ENCODE measurements at places on chromosomes 1 and 21.
A peak's percentile ranks its signal among the peaks of the same experiment; 100 is the strongest.

DNA sequence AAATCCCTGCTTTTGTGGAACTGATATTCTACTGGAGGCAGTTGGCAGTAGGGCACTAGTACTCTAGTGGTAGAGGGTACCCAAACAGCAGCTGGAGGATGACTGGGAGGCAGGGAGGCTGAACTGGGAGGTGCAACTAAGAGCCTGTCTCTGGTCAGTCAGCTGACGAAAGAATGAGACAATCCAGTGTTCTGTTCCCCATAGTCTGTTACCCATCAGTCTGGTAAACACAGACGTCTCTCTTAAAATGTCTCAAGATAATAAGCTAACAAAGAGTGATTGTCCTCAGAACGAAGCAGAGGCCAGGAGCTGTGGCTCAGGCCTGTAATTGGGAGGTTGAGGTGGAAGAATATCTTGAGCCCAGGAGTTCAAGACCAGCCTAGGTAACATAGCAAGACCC lies 30.4 kb downstream of the TFAP2E start:
- DNase-seq = no peak

DNA sequence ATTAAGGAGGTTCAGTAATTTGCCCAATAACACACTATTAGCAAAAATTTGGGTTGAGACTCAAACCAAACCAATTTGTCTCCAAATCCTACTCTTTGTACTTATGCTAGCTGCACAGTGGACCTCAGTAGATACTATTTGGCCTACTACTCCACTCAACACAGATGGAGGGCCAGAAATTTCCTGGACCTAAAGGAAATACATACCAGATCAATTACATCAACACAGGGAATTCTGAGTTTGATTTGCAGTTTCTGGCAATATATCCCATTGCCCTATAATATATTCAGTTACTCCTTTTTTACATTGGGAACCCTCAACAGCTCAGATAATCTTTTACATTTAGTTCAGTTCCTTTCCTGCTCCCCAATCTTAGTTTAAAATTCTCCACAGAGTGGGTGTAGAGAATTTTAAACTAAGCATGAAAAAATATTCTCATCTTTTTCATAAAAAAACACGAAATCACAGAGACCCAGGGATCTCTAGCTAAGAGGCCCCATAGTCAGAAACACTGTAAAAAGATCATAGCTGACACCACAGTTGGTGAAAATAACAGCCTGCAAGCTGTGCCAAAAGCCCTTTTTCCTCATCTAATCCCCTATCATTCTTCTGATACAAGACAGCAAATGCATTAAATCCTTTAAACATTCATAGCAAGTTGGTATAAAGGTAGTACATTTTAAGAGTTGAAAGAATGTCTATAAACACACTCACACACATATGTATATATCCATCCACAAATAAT lies 317.7 kb upstream of the ESRRG start:
- no peak for DNase-seq

DNA sequence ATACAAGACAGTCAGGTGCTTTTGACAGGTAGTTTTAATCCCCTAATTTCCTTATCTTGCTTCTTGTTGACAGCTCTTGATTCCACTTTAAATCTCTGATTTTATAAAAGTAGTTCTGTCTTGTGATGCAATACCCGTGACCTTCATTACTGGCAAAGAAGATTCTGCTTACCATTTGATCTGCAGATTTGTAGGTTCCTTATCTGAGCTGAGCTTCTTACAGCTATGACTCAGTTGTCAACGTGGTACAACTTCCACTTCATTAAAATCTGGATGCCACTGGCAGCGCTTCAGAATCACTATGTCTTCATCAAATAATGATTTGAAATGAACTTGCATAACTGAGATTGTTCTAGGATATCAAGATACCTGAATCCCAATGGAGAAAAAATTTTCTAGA lies 543.6 kb upstream of the B3GALT2 start:
- DNase-seq = no peak

- DNase-seq = peak; percentile 26
Measured at GRCh38 chr21:42218836-42219605, at the start of gene ABCG1. Gene ABCG1, plus strand, starts transcription at chr21:42219140. Its CDS starts 123 bp downstream, at chr21:42219263.

DNA sequence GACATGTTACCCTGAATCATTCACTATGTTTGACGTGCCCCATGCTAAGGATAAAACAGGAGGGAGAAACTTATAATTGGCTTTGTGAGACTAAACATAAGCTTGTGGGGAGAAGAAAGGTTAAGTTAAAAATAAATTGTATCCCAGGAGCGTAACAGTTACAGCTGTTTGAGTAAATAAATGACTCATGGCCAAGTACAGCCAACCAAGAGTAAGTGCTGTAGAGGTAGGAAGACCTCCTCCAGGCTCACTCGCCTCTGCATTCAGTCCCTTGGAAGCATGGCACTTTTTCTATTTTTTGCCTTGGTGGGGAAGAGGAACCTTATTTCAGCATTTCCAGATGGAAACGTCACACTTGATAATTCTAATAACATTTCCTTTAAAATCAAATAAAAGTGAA lies 116.5 kb downstream of the ZP4 start:
- DNase-seq = no peak

DNA sequence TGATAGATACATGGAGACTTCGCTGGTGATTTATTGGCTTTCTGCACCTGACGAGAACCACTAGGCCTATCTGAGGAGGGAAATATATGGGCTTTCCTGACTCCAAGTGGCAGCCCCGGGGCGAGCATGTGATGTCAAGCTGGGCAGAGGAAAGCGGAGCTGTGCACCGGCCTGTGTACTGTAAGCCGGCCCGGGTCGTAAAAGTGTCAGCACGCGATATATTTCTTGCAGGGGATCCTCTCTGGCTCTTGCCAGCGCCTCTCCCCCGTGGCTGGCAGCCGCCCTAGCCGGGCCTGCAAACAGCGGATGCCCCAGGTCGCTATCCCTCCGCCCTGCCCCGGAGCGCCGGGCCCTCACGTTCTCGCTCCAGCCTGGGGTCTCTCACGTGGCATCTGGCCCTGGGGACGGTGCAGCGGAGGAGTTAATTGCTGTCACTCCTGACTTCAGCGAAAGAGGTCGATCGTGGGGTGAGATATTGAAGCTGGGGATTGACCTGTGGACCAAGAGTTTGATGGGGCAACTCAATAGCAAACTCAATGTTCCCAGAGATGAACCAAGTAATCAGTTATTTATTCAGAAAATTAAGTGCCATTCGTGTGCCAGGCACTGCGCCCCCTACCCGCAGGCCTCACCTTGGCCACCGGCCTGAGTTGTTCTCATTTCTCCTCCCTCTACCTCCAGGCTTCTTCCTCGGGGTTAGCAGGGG lies 41.0 kb upstream of the HAO2 start:
- no peak for DNase-seq

- no peak for DNase-seq
Measured at GRCh38 chr21:22346576-22346975, 1348.4 kb downstream of the NCAM2 start.

DNA sequence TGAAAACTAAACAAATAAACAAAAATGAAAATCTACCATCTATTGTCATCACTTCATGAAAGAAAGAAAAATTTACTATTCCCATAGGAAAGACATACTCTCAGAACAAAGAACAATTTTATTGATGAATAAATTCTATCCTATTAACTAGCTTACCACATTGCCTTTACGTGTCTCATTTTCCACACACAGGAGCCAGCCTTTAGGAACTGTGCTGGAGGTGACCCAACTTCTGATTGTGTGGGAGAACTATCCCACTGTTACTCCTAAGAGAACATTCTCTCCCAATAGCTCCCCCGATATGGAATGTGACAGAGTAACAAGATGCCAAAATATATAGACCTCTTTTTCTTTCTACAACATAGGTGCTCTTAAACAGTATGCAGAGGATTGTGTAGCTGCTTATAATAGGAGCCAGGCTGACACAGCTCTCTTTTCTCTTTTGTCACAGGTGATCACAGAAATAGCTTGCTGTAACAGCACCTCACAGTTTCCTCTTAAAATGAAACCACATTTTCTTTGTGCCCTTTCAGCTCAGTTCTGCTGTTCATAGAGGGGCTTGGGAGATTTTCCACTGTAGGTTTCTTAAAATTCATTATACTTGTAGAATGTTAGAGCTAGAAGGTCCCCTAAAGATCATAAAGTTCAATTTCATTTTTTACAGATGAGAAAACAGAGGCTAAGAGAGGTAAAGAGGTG lies 35.5 kb downstream of the C21orf91 start:
- peak; percentile 17 for DNase-seq

- DNase-seq = no peak
Measured at GRCh38 chr21:44299085-44299457, 782 bp upstream of the PFKL start.

GRCh38 chr1:230253150-230253549 lies 173.0 kb downstream of the PGBD5 start:
- no peak for DNase-seq

Measured in stimulated activated CD8-positive, alpha-beta memory T cell treated with anti-CD3 and anti-CD28 coated beads, Interleukin-7, amount 100 ng/mL, for 4 hours (primary cell).